ENCODE measurements at places on chromosomes 2 and 18. TPM values are rescaled to one million over a fixed set of nuclear protein-coding genes. Genes with fewer than 3 reads are reported as not detected.
A peak's percentile ranks its signal among the peaks of the same experiment; 100 is the strongest.

GRCh38 chr2:148567716-148568115 lies 76.8 kb upstream of the EPC2 start:
- H3K27me3 ChIP-seq, result peaks cover 3% of the 10 kb centered on the region
- H3K36me3 ChIP-seq, result no peaks in the 10 kb centered on the region
- no peak overlapping the region for H3K27ac ChIP-seq
- no peaks in the 10 kb centered on the region for H3K4me1 ChIP-seq
- no peak for DNase-seq

GRCh38 chr2:46299365-46300263 lies 2.4 kb downstream of the EPAS1 start:
- peak overlapping the region; percentile 92 for H3K27ac ChIP-seq
- H3K4me3 ChIP-seq, result peak overlapping the region; percentile 51
- H3K4me1 ChIP-seq, result no peaks in the 10 kb centered on the region

DNA sequence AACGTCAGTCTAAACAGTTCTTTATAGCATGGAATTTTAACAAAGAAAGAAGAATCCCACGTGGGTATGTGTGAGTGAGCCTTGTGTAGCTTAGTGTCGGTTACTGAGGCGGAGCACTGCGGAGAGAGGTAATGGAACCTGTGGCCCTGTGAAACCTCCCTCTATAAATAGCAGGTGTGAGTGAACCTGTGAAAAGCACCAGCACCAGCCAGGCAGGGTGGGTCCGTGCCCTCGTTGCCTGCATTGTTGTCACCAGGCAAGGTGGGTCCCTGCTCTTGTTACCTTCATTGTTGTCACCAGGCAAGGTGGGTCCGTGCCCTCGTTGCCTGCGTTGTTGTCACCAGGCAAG lies 4.7 kb downstream of the CTDP1 start:
- peaks cover 42% of the 10 kb centered on the region for H3K4me1 ChIP-seq
- no peak for DNase-seq
- H3K4me3 ChIP-seq, result no peak overlapping the region
- no peaks in the 10 kb centered on the region for H3K27me3 ChIP-seq
- no peak overlapping the region for H3K27ac ChIP-seq

- H3K36me3 ChIP-seq, result no peaks in the 10 kb centered on the region
- H3K4me1 ChIP-seq, result peaks cover 4% of the 10 kb centered on the region
Measured at GRCh38 chr2:128364441-128364911, 45.8 kb upstream of the HS6ST1 start.

DNA sequence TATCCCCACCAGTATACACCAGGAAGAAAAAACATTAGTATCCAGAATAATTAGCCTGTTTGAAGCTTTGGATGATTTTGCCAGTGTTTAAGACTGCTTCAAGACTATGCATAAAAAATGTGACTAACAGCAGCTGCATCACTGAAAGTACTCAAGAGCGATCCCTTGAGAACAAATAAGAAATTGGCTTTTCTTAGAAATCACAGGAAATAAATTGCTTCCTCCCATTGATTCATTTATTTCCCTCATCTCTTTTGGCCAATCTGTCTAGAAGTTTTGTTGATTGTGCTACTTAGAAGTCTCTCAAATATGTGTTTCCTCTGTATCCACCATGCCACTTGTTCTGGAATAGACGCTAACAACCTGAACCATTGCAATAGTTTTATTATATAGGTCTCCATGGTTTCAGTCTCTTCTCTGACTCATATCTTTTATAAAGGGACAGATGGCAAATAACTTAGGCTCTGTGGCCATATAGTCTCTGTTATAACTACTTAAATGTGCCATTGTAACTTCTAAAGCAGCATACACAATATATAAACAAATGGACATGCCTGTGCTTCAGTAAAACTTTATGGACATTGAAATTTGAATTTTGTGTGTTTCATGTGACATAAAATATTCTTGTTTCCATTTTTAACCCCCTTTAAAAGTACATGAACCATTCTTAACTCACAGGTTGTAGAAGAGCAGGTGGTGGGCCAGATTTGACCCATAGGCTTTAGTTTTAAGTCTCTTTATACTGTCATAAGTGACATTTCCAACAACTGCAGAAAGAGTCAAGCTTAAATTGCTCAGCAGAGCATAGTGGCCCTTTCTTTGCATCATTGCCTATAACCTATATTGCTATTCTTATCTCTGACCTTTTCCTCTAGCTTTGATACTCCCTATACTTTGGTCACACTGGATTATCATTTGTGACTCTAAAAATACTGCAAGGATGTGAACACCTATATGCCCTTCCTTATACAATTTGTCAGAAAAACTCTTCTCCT lies 123.9 kb downstream of the MC4R start:
- H3K4me3 ChIP-seq, result no peak overlapping the region
- H3K27me3 ChIP-seq, result no peaks in the 10 kb centered on the region
- H3K36me3 ChIP-seq, result no peaks in the 10 kb centered on the region
- no peaks in the 10 kb centered on the region for H3K4me1 ChIP-seq
- H3K27ac ChIP-seq, result peak overlapping the region; percentile 35

DNA sequence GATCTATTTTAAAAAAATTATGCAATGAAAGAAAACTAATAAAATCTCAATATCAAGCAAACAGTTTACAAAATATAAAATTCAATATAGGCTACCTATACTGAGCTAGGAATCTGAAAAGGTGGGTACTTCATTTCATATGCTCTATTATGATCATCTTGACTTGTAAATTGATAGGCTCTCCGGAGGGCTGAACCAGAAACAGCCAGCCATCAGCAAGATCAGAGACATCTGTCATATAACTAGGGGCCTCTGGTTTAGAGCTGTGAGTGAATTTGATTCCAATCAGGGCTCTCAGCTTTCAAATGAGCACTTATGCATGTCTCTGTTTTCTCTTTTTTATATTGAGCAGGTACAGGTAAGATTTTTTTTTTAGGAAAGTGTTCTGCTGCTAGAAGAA lies 114.2 kb downstream of the SPHKAP start:
- H3K4me3 ChIP-seq, result no peak overlapping the region
- no peaks in the 10 kb centered on the region for H3K36me3 ChIP-seq
- H3K27me3 ChIP-seq, result no peaks in the 10 kb centered on the region

- H3K4me3 ChIP-seq, result no peak overlapping the region
- no peaks in the 10 kb centered on the region for H3K27me3 ChIP-seq
- DNase-seq, result no peak
- no peak overlapping the region for H3K27ac ChIP-seq
Measured at GRCh38 chr18:8635087-8635486, 25.9 kb downstream of the RAB12 start.

GRCh38 chr2:170553748-170554147 lies 161.4 kb upstream of the SP5 start:
- no peak overlapping the region for H3K27ac ChIP-seq
- no peak overlapping the region for H3K4me3 ChIP-seq
- H3K36me3 ChIP-seq, result no peaks in the 10 kb centered on the region
- no peaks in the 10 kb centered on the region for H3K27me3 ChIP-seq
- DNase-seq, result no peak

- H3K36me3 ChIP-seq, result no peaks in the 10 kb centered on the region
- peak overlapping the region; percentile 99 for H3K27ac ChIP-seq
- no peaks in the 10 kb centered on the region for H3K27me3 ChIP-seq
- DNase-seq, result no peak
- no peak overlapping the region for H3K4me3 ChIP-seq
Measured at GRCh38 chr2:173966274-173967098, 1.3 kb upstream of the SP3 start.

DNA sequence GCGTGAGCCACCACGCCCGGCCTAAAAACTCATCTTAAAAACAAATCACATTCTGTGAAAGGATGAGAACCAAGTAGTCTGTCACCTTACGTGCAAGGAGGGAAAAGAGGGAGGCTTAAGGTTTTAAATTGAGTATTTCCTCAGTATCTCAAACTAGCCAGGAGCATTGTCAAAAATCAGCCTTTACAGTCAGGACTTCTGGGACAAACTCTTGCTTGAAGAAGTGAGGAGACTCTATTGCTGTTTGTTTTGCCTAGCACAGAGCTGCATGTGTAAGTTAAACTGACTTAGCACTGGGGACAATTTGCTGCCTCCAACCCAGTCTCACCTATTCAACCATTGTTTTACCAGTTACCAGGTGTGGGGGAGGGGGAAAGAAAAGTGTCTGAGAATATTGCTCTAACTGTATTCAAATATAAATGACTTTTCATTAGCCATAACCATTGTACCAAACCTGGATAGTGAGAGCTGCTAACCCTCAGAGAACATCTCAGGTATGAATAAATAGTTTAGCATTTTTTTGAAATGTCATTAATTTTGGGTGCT lies 3.6 kb downstream of the INO80D start:
- H3K27me3 ChIP-seq, result no peaks in the 10 kb centered on the region
- H3K36me3 ChIP-seq, result no peaks in the 10 kb centered on the region
- H3K27ac ChIP-seq, result no peak overlapping the region
- no peak overlapping the region for H3K4me3 ChIP-seq

Gene IL36RN
- not detected for total RNA-seq

Gene MLPH
- 889 TPM for total RNA-seq

Gene RTP5
- 0.16 TPM for total RNA-seq

Gene DNAJC5G
- not detected for total RNA-seq

Gene GKN2
- not detected for total RNA-seq

Measured in transverse colon (tissue), 4 donors.